ENCODE measurements at places on chromosomes 3 and 15. TPM values are rescaled to one million over a fixed set of nuclear protein-coding genes. Genes with fewer than 3 reads are reported as not detected.

GRCh38 chr15:39327005-39327730 is 253.7 kb upstream of the THBS1 start:
- no peak for DNase-seq

GRCh38 chr3:55483196-55484095 is 3.7 kb downstream of the WNT5A start:
- no peak for DNase-seq

DNA sequence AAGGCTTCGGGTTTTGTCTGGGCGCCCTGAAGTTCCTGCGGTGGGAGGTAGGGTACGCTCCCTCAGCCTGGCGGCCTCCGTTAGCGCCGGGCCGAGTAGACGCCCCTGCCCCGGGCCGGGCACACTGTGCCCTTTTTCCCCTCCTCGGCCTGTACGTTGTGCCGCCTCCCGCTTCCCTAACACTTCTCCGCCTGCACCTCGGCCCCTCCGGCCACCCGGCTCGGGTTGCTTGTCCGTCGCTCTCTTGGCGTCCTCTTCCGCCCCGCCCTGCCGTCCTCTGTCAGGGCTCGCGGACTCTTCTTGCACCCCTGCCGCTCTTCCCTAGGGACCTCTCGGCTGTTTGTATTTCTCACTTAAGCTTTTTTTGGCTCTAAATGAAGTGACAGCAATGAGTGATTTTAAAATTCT is 384 bp downstream of the KNL1 start:
- DNase-seq: peak; percentile 73

- no peak for DNase-seq
Observed at GRCh38 chr3:179589143-179589542, 15.3 kb downstream of the MRPL47 start.

DNA sequence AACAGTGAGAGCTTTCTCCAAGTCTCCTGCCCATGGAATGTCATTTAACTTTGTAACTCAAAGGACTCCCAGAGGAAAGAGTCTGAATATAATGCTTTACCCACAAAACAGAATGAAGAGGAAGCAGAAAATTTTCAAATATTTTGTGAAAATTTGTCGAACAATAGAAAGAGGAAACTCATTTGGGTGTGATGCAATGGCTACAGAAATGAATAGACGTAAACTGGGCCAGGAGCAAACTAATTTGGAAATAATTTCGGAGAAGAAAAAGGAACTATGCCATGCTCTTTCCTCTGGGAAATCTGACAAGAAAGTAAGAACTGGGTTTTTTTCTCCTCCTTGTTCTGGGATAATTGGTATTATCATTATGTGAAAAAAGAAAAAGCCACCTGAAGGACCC is 11.2 kb upstream of the SUMF1 start:
- no peak for DNase-seq

DNA sequence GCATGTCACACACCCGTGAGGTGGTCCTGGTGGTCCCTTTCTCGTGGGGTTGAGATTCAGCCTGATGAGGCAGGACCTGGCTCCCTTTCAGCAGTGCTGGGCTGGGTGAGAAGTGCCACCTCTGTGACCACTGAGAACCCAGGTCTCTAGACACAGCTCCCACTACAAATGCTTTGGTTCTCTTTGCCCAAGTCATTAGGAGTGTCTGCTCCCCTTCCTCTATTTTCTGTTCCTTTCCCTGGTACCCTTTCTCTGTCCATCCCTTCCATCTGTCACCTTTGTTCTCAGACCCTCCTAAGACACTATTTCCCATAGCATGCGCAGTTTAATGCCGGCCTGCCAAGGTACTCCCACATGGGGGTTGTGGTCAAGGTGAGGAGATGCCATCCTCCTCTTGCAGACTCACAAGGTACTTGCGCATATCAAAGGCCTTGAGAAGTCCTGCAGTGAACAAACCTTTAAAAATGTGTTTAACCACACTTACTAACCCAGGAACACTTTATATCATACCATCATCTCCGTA is 297.7 kb downstream of the LRTM1 start:
- DNase-seq: no peak

GRCh38 chr3:108118038-108118768 is 27.4 kb upstream of the CD47 start:
- DNase-seq: no peak

The CACNA1D gene
- total RNA-seq: not detected

The KNG1 gene
- total RNA-seq: not detected

The CD200R1 gene
- 0.59 TPM for total RNA-seq
